Right forelimb (tissue), 1 donor: ENCODE measurements at places on chromosomes 2 and 18.

GRCh38 chr18:63099848-63100629 lies 219.5 kb downstream of the BCL2 start:
- no peak for DNase-seq

DNA sequence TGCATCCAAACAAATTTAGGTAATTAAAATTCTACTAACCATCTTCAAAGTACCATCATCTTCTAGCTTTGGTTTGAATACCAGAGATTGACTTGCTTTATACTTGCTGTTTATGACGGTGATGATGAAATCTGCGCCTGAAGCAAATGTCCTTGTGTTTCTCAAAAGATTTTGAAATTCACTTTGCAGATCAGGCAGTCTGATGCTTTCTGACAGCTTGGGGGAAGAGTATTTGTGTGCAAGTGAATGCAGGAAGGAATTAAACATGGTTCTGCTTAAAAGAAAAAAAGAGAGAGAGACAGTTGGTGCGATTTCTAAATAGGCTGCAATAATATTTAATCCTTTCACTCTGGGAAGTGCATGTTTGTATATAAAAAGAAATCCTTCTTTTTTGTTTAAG lies 29.6 kb downstream of the CSRNP3 start:
- no peak for DNase-seq

DNA sequence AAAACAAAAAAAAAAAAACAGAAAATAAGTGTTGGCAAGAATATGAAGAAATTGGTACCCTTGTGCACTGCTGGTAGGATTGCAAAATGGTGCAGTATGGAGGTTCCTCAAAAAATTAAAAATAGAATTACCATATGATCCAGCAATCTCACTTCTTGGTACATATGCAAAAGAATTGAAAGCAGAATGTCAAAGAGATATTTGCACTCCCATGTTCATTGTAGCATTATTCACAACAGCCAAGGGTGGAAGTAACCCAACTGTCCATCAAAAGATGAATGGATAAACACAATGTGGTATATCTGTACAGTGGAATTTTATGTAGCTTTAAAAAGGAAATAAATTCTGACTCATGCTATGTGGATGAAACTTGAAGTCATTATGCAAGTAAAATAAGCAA lies 72.8 kb upstream of the POU3F3 start:
- no peak for DNase-seq

GRCh38 chr2:50645346-50645745 lies 386.6 kb downstream of the NRXN1 start:
- no peak for DNase-seq

GRCh38 chr2:15755528-15755927 lies 163.9 kb downstream of the DDX1 start:
- DNase-seq = no peak

DNA sequence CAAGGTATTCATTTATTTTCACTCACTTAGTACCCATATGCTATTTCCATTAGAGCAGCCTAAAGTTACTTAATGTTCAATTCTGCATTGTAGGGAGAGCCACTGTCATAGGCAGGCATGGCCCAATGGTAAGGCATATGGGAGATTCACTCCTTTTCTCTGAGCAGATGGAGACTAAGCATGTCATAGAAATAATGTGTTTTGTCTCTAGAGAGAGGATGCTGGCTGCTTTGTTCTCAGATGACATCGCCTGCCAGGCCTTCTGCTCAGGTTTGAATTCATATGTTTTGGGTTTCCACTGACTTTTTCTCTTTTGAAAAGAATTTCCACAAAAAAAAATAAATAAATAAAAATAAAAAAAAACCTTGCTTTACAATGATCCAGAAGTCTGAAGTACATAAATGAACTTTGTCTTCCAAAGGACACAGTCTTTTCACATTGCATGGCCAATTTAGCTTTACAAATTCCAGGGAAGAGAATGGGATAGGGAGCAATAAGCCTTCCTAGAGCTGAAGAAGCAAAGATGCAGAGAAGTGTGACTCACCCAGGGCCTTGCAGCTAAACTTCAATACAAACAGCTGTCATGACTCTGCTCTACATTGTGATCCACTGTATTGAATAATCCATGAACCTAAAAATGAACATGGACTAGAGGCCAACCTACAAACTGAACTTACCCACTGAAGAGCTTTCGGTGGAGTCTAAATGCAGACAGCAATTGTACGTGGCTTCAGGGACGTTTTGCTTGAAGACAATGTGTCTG lies 422.5 kb downstream of the CMPK2 start:
- DNase-seq = no peak

- DNase-seq = no peak
These were observed 14.2 kb downstream of the PMS1 start for GRCh38 chr2:189798312-189799029.

GRCh38 chr2:16330571-16330970 lies 335.1 kb downstream of the CYRIA start:
- no peak for DNase-seq

GRCh38 chr18:31516437-31516836 lies 18.5 kb downstream of the DSG2 start:
- DNase-seq = no peak

- no peak for DNase-seq
These were observed 142.6 kb upstream of the ALKAL2 start for GRCh38 chr2:430291-431040.

DNA sequence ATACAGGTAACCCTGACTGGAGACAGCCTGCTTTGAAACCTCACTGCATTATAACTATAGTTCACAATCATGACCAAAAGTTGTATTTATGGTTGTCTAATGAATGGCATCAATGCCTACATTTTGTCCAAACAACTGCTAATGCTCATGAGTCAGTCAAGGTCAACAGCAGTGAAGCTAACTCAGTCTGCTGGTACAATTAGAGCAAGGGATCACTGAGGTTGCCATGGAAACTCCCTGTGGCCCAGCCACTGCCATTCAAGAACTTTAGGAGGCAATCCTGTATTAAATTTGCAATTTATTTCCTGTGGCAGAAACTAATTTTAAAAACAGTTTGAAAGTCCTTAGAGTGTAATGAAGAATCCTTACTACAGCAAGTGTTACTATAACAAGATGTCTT lies 185.1 kb upstream of the SMAD7 start:
- DNase-seq = no peak

GRCh38 chr2:12737738-12738485 lies 21.2 kb downstream of the TRIB2 start:
- no peak for DNase-seq

DNA sequence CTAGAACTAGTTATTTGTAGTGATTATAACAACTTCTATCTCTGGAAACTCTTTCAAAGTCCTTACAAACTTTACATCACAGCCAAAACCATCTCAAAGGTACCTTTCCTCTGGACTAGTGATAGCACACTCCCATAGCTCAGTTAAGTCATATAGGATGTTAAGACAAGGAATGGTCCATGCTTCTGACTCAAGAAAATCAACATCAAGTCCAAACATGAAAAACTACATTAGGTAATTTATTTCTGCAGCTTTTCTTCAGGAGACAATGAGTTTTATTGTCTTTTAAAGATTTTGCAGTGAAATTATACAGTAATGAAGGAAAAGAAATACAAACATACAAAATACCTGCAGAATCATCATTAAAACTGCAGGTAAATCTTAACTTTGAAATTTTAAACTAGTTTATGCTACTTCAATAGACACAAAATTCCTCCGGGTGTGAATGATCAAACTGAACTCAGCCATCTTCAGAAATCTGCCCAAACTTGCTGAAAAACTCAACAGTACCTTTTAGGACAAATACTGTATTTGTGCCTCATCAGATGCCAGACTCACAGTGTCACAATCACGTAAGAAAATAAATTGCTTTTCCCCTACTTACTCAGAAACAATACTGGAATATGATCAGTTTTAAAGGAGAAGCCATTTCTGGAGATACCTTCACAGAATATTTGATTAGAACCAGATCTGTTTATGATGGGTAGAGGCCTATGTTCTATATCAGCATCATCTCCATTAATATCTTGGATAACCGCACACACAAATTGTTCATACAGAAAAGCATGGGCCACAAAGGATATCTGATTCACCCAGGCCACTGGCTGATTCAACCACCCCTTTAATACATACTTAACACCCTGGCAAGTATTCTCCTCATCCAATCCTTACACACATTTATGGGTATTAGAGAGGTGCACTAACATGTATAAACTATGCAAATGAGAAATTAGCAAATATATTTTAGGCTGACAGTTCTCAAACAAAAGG lies 2.6 kb downstream of the TMEM131 start:
- no peak for DNase-seq

DNA sequence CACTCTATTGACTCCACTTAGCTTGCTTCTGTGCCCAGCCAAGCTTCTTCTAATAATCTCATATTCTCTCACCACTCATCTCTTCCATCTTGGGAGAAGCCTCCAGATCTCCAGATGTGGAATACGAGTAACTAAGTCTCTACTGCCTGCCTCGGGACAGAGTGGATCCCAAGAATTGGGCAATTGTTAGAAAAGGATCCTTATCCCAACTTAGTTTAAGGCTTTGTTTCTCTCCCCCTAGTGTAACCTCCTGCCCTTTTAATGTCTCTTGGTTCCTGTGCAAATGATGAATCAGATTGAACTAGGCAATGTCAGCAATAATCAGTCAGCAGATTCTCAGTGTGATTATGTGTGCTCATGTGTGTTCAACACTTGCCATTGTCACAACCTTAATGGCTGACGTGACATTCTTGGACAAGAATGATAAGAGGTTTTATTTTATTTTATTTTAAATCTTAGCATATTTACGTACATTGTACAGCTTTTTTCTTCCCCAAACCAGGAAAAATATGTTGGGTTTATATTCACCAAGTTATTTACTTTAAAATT lies 59.7 kb downstream of the MYO3B start:
- no peak for DNase-seq

- DNase-seq = no peak
These were observed 118.5 kb upstream of the HDAC4 start for GRCh38 chr2:239519089-239519920.

GRCh38 chr2:174572556-174572955 lies 25.0 kb downstream of the WIPF1 start:
- DNase-seq = no peak

- DNase-seq = no peak
These were observed 368.0 kb upstream of the DLGAP1 start for GRCh38 chr18:4823091-4823490.

DNA sequence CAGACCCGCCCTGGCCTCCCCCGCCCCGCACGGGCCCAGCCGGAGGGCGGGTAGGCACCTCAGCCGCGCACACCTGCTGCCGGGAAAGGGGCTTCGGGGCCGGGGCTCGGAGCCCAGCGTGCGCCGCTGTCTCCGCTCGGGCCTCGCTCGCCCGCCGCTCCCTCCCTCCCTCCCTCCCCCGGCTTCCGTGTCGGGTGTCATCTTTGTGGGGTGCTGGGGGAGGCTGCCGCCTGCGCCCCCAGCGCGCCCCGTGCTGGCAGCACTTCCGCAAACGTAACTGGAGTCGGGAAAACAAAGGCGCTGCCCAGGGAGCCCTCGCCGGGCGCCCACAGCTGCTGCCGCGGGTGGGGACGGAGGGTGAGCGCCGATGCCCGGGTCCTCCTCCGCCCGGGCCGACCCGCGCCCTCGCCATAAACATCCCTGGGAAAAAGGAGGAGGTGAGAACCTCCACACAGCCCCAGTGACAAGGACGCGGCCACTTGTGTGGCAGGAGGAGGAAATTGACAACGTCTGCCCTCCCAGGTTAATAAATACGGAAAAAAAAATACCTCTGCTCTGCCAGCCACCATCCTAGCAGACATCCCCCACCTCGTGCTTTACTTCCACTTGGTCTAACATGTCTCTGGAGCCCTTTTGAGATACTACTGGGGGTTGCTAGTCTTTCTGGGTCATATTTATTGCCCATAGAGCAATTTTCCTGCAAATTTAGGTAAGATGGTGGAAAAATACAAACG lies 550 bp downstream of the MFSD6 start:
- DNase-seq = peak; percentile 63

DNA sequence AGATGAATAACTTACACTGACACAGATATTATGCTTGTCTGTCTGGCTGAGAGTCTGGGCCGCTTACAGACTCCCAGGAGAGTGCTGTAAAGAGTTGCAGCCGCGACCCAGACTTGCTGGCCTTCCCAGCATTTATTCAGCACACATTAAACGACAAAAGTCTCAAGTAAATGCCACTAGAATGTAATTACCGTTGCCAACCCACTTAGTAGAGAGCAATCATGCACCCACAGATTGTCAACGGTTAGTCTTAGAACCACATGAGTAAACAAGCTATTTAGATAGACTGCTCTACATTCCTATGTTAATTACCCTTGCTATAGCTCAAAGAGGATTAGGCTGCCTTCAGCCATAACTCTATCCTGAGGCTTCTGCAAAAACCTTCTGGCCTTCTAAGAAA lies 47.8 kb upstream of the C2orf74 start:
- DNase-seq = no peak

- no peak for DNase-seq
These were observed 60.7 kb upstream of the ARHGAP28 start for GRCh38 chr18:6668836-6669235.

DNA sequence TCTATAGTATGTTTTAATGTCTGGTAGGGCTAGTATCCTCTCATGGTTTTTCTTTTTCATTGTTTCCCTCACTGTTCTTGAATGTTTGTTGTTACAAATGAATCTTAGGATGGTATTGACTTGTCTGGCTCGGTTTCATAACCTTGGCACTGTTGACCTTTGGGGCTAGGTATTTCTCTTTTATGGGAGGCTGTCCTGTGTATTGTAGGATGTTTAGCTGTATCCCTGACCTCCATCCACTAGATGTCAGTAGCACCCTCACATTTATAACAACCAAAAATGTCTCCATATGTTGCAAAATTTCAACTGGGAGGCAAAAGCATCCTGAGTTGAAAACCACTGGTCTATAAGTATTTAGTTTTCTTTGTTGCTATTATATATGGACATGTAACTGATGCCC lies 7.0 kb upstream of the AOX1 start:
- DNase-seq = no peak

- no peak for DNase-seq
These were observed 14.1 kb downstream of the SP110 start for GRCh38 chr2:230205721-230206120.

- DNase-seq = peak; percentile 50
These were observed at the start of gene CERKL for GRCh38 chr2:181656450-181657291. Gene CERKL (minus strand): TSS chr2:181657105. CDS start chr2:181657006, 99 bp downstream.

DNA sequence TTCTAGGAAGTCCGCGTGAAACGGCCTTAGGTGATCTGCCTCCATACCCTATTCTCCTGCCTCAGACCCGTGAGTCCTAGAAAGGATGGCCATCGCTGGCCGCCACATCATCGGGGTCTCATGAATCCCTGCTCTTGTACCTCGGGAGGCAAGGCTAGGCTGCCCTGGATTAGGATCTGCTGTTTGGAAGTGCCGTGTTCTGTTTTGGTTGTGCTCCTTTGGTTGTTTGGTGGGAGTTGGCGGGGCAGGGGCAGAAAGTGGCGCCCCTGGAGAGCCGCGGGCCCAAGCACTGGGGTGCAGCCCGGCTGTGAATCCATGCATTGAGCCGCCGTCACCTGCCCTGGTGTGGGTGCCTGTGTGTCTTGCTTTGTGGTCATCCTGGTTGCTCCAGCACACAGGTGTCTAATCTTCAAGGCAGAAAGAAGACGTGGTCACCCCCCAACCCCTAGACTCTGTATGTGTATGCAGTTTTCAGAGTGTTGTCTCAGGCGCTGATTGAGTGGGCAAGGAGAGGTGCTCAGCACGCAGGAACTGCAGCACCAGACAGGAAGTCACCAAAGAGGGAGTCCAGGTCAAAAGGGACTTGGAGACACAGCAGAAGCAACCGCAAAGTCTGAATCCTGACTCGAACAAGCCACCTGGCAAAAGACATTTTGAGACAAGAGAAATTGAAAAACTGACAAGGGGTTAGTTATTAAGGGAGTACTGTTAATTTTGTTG lies 80.0 kb upstream of the LDLRAD4 start:
- DNase-seq = no peak
